ENCODE measurements at places on chromosomes 6 and 20.

GRCh38 chr6:110310861-110311446 is 47.2 kb downstream of the METTL24 start:
- DNase-seq = no peak

- DNase-seq = no peak
Measured at GRCh38 chr6:167965592-167966539, 31.6 kb upstream of the KIF25 start.

DNA sequence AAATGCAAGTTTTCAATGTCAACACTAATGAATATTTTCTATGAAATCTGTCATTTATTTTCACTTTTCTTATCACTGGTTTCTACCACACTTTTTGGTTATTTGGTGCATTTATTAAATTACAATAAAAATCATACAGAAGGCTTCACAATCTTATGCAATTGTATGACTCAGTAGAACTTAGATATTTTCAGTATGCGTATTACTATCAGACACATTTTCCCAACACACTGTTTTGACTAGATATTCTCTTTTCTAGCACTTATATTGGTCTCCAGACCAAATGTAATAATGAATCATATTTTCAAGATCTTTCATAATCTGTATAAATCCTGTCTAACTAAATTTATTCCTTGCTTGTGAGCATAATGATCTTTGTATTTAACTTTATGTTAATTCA is 74.1 kb downstream of the FAM83B start:
- DNase-seq = no peak

- no peak for DNase-seq
Measured at GRCh38 chr20:36538026-36538722, 3.1 kb upstream of the MYL9 start.

- no peak for DNase-seq
Measured at GRCh38 chr20:37535443-37536132, 7.9 kb upstream of the BLCAP start.

GRCh38 chr6:70599187-70599586 is 32.5 kb downstream of the SDHAF4 start:
- DNase-seq = no peak

DNA sequence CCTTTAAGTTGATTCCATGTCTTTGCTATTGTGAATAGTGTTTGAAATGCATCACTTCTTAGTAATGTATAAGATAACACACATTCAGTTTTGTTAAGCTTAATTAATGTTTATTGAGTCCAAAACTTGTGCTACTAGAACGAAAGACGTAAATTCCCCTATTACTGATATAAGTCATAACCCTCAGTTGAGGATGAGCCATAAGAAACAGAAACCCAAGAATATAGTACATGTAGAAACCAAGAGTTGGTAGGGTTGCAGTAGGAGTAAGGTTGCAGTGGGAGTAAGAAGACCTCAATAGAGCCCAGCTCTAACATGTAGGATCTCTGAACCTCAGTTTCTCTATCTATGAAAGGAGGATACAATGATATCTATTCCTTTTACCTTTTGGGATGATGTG is 19.3 kb downstream of the CITED2 start:
- DNase-seq = no peak

DNA sequence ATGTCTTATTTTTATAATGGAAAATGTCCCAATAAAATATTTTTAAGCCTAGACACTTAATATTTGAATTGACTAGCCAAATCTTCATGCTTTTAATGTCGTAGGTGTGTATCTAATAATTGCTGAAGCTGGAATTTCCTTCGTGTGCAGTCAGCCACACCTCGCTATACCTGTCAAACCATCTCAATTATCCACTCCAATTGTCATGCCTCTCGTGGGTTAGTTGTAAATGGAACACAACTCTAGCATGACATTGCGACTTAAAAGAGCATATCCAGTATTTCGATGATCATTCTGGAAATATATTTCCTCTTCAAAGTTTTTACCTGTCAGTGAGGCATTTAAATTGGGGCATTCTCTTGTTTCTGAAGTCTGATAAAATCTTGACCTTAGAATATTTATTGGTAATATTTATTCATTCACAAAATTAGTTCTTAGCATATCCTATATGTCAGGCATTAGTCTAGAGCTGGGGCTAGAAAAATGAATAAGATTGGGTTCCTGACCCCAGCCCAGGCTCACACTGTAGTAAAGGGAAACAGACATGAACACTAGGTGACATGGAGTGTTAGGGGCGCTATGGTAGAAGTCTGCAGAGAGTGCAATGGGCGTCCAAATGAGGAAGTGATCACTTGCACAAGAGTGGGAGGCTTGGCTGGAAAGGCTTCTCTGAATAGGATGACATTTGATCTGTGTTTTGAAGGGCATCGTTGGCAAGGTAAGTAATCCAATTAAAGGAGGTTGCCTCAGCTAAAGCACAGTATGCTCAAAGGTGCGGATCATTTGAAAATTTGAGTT is 11.0 kb upstream of the CFAP206 start:
- DNase-seq = no peak

- no peak for DNase-seq
Measured at GRCh38 chr20:46985671-46986070, 91.0 kb downstream of the EYA2 start.

GRCh38 chr6:147392917-147393625 is 115.4 kb upstream of the SAMD5 start:
- no peak for DNase-seq

- no peak for DNase-seq
Measured at GRCh38 chr6:36247693-36248092, 22.2 kb upstream of the PNPLA1 start.

DNA sequence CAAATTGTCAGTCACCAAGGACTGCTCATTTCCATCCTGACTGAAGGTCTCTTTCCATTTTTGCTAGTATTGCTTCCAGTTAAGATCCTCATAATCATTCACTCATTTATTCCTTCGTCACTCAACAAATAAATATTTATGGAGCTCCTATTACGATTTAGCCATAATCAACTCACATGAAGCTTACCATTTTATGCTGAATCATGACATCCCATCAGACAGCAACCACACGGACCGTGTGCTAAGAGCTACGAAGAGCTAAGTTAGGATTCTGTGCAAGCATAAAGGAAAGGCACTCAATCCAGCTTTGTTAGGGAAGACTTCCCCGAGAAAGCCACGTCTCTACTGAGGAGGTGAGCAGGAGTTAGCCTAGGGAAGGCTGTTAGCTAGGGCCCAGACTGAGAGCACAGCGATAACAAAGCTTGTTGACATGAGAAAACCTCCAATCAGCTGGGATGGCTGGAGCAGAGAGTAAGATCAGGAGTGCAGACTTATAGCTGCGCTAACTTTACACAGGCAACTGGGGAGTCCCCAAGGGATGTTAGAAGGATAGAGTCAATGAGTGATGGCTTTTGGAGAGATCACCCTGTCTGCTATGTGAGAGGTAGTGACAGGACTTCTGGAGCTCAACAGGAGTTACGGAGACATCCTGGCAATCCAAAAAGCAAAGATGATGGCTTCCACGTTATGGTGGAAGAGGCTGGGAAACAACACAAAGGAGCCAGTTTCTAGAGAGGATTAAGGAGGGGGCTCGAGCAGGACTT is 2.6 kb upstream of the GID8 start:
- no peak for DNase-seq

- DNase-seq = no peak
Measured at GRCh38 chr6:111086685-111087084, 618 bp upstream of the SLC16A10 start.

DNA sequence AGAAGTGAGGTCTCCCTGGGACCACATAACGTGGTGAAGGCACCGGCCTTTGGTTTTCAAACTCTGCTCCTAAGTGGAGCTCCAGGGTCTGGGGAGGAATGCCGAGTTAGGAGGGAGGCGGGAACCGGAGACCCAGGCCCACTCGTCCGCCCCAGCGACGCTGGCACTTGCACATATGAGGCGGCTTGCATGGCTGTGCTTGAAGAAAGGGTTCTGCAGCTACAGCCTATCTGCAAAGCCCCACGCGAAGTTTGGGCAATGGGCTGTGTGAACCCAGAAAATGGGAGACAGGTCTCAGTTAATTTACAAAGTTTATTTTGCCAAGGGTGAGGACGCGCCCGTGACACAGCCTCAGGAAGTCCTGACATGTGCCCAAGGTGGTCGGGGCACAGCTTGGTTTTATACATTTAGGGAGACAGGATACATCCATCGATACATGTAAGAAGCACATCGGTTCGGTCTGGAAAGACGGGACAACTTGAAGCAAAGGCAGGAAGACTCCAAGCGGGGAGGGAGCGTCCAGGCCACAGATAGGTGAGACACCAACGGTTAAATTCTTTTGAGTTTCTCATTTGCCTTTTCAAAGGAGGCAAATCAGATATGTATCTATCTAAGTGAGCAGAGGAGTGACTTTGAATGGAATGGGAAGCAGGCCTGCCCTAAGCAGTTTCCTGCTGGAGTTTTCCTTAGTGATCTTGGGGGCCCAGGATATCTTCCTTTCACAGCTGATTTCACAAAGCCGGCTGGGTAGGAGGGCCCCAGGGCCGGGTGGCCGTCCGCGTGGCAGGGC is 782 bp upstream of the PCMTD2 start:
- DNase-seq = no peak

- DNase-seq = no peak
Measured at GRCh38 chr20:40339661-40340449, 349.2 kb downstream of the MAFB start.

DNA sequence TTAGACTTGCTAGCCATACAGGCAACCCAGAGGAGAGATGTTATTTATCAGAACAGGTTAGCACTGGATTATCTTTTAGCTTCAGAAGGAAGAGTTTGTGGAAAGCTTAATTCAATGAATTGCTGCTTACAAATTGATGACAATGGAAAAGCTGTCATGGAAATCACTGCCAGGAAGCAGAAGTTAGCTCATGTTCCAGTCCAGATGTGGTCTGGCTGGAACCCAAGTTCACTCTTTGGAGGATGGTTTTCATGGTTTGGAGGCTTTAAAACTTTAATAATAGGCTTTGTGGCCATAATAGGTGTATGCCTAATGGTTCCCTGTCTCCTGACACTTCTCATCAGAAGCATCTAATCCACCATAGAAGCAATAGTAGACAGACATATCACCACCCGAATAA is 699.0 kb downstream of the PHF3 start:
- no peak for DNase-seq

DNA sequence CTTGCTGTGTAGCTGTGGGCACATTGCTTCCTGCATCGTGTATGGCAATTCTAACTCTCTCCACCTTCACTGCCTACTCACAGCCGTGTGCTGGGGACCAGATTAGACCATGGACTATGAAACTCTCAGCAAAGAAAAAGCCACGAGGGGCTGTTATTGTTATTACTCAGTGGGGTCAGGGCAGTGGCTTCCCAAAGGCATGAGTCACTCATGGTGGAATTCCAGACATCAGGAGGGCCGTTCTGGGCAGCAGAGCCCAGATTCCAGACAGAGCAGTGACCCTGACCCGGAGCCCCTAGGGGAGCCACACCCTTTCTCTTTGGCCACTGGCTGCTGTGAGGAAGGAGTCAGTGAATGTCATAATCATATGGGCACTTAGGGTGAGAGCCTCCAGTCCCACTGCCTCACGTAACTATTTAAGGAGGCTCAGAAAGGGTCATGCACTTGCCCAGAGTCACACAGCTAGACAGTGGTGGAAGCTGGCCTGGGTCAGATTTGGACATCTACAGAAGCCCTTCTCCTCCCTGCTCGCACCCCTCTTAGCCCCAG is 22.2 kb upstream of the CCN5 start:
- DNase-seq = no peak

GRCh38 chr6:55016261-55016660 is 158.1 kb upstream of the HCRTR2 start:
- DNase-seq = no peak

- DNase-seq = no peak
Measured at GRCh38 chr6:168534265-168534664, 93.3 kb downstream of the SMOC2 start.

DNA sequence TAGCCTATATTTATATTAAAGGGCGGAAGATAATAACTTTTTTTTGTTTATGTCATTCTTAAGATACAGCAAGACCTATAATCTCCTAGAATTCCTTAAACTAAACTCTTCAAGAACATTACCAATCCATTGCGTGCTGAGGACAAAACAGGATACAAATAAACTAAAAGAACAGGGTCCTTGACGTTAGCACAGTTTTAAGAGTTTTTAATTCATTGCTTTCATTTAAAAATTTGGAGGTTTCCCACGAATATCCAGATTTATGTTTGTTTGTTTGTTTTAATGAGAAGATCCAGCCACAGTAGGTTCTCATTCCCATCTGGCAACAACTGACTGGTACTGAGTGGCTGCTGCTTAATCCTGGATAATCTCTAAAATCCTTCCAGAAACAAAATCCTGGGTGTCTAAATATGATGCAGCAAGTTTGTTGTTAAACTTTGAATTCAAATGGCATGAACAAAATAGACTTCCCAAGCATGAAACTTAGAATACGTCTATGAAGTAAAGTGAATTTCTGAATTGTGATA is 153.7 kb downstream of the HACE1 start:
- DNase-seq = no peak

DNA sequence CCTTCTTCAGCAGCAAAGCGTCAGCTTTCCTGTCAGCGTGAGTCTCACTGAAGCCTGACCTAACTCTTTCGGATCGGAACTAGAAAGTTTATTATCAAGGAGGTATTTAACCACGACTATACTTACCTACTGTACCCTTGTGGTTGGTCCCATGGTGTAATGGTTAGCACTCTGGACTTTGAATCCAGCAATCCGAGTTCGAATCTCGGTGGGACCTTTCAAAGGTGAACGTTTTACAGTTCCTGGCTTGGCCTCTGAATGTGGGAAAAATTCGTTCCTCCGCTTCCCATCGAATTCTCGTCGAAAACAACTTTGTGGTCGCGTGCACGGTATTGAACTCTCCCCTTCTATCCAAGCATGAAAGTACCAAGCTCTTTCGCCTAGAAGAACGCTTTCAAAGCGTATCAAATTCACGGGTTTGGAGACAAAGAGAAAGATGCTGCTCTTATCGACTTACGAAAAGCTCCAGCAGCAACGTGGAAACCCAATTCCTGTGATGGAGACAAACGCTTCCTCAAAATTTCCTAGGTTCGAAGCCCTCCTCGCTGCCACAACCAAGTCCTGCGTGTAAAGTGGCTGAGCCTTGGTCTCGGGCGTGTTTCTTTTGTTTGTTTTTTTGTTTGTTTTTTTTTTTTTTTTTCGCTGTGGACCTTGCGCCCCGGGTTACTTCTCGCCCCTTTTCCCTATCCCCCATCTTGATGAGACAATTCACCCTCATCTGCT is 63.7 kb downstream of the GPX5 start:
- DNase-seq = no peak

DNA sequence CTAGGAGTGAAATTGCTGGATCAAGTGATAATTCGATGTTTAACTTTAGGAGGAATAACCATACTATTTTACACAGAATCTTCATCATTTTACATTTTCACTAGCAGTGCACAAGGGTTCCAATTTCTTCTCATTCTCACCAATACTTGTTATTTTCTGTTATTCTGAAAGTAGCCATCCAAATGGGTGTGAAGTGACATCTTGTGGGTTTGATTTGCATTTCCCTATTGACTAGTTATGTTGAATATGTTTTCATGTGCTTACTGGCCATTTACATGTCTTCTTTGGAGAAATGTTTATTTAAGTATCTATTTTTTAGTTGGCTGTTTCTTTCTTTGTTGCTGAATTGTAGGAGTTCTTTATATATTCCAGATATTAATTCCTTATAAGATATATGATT is 164.3 kb downstream of the CD109 start:
- no peak for DNase-seq

- no peak for DNase-seq
Measured at GRCh38 chr6:158680481-158680880, 30.6 kb downstream of the SYTL3 start.

- no peak for DNase-seq
Measured at GRCh38 chr6:108080010-108080780, 5.7 kb upstream of the OSTM1 start.

Data from NCI-H1092 (cell line).